ENCODE measurements at places on chromosomes 5 and 9.

GRCh38 chr5:106415541-106415940 is 1255.2 kb downstream of the EFNA5 start:
- DNase-seq: no peak

DNA sequence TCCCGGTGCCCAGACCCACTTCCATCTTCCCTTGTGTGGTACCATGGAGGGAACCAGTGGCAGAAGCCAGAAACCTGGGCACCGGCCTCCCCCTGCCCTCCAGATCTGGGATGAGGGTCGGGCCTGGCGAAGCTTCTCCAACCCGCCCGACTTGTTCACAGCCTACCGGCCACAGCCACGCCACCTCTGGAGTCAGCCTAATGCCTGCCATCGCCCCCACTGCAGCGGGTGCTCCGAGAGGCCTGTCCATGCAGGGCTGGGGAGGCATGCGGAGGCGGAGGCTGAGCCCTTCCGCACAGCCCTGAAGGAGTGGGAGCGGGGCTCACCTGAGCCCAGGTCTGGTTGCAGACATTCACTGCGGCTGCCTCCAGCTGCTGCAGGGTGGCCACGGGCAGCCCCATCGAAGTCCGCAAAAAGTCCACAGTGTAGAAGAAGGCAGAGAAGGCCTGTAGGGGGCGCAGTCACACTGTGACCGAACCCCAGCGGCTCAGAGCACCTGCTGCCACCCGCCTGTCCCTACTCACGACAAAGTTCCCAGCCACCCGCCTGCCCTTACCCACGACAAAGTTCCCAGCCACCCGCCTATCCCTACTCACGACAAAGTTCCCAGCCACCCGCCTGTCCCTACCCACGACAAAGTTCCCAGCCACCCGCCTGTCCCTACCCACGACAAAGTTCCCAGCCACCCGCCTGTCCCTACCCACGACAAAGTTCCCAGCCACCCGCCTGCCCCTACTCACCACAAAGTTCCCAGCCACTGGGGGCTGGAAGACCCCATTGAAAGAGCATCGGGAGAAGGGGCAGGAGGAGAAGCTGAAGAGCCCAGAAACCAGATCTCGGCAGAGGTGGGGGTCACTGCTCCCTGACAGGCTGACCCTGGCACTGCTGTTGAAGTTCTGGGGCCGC is 3.8 kb upstream of the NPDC1 start:
- peak; percentile 86 for DNase-seq

DNA sequence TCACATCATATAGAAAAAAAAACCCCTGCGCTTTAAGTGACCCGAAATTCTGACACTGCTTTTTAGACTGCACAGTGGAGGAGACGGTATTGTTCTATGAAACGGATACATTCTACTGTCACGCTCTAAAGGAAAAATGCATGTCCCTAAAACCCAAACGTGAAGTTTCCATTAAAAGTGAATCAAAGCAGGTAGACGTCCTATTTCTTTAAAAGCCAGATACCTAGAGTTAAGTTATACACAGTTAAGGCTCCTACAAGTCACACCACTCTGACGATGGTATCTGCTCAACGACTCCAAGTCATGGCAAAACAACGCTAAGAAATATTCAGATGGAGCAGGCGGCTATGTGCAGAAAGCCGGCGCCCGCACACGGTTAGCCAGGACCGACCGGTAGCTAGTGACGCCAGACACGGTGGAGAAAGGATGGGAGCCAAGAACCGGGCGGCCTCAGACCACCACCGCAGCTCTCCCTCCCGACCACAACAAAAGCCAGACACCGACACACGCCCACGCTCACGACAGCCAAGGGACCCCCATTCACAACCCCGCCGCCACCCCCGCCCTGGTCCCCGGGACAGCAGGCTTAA is 734 bp downstream of the SKP1 start:
- DNase-seq: peak; percentile 25

DNA sequence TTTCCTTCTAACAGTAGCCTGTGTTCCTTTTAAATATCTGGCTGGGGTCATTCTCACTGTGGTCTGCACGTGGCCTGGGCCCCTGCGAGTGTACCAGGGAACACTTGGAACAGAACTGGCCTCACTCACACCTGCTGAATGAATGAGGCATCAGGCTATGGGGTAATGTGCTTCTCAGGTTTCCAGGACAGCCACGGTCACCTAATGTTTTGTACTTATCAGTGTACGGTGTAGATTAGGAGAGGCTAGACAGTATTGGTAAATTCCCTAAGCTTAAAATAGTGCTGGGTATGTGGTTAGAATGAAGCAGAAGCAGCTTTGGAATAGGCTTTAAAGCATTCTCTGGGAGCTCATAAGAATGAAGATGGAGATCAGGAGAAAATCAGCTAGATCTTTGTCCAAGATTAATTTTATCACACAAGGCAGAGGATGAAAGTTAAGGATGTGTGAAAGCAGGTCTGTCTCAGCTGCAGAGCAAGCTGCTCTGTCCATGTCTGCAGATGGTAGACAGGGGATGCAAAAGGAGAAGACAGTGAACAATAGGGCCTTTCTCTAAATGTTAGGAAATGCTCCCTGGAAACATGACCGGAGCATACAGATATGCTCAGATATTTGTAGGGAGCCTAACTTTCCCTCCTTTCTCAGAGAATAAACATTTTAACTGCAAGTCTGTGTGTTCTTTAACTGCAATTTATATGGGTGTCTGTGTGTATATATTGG is 267.5 kb downstream of the NR3C1 start:
- no peak for DNase-seq

DNA sequence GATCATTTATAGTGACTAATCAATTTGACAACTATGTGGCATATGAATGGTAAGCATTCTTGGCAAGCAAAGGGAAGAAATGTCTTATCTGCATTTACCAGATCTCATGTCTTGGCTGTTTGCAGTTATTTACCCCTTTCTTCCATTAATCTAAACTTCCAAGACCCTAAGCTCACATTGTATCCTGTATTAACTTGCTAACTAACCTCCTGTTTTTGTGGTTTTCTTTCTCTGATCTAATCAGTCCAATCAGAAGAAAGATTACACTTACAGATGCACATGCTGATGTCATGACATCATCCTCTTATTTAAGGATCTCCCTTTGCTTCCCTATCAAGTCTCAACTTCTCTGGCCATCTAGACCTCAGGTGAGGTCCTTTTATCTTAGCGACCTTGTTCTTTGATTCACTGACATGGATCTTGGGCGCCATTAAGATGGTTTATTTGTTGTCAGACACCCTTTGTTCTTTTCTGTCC is 95.5 kb downstream of the F2RL2 start:
- DNase-seq: peak; percentile 26

DNA sequence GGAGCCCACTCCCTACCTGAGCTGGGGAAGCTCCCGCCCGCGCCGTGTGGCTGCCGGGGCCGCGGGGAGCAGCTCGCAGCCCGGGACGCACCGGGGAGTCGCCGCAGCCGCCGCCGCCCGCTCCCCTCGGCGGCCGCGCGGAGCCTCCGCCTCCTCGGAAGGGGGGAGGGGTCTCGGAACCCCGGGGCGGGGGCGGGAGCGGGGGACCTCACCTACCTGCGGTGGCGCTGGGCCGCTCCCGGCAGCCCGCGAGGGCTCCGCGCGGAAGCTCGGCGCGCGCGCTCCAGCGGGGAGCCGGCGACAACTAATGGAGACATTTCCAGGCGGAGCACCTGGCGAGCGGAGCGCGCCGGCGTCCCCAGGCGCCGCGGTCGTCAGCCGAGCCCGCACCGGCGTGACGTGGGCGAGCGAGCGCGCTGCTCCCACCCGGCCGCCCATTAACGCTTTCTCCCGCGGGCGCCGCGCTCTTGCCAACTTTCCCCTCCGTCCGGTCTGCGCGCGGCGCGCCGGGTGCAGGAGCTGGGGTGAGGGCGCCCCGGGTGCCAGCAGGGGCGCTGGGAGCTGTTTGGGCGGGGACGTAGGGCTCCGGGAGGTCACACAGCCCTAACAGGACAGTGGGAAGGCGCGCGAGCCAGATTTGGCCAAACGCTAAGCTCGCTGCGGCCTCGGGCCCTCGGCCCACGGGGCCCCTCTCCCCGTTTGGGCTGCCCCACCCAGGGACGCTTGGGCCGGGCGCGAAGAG is 4.3 kb upstream of the IRX4 start:
- no peak for DNase-seq

- no peak for DNase-seq
Measured at GRCh38 chr5:69084195-69084594, 9.6 kb upstream of the SLC30A5 start.

DNA sequence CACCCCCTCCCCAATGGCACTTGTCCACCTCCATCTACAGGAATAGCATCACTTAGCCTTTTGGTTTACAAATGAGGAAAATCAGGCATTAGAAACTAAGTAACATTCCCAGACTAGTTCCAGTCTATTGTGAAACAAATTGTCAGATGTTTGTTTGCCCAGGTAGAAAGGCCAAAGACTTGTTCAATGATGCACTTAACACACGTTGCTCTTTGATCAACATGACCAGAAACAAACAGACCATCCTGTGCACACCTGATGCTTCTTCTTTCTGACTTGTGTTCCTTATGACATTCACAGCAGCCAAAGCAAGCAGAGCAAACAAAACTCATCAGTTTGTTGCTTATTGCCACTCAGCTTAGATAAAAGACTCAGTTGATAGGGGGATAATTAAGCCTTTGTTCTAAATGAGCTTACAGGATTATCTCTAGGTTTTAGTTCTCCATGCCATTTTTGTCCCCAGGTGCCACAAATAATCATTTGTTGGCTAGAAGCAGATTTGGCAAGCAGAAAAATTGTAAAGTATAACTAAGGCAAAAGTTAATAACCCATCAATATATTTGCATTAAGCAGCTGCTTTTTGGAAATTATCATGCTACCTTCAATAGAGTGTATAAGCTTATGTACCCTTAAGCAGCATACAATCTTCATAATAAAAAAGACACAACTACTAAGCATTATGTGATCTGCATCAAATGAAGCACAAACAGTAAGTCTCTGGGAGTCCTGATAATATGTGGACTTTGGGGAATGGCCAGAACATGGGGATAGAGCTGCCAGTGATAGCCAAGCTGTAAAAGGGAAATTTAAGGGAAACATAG is 26.3 kb upstream of the FST start:
- no peak for DNase-seq

GRCh38 chr5:148384380-148384737 is 601 bp downstream of the FBXO38 start:
- no peak for DNase-seq

DNA sequence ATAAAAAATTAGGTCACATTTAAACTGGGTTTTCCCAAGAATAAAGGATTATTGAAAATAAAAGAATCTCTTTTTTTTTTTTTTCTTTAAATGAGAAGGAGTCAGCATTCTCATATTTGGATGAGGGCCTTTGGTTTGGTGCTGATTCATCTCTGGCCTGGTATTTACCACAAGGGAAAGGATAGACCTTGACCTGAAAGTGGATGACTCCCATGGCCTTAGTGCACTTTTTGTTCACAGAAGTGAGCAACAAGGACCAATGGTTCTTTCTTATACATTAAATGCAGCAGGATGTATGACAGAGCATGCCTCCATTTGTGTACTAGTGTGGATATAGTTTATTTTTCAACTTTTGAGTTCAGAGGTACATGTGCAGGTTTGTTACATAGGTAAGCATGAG is 6.9 kb downstream of the YTHDC2 start:
- DNase-seq: no peak

- DNase-seq: no peak
Measured at GRCh38 chr5:121408778-121409177, 442.9 kb upstream of the FTMT start.

DNA sequence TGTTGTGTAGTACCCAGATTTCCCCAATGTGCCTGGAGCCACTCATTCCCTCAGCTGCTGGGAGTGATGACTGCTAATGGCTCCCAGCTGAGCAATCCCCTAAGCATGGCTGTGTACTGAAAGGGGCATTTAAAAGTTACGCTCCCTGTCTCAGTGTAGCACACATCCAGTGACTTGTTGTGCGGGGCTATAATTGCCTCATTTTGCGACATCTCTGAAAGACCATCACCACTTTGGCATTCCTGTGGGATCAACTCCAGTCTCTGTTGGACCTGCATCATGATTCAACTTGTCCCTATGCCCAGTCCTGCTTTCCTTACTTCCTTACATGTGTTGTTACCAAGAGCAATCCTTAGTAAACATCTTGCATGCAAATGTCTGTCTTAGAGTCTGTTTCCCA is 201.2 kb upstream of the MPDZ start:
- DNase-seq: no peak

GRCh38 chr9:26813247-26813646 is 79.4 kb downstream of the CAAP1 start:
- no peak for DNase-seq

DNA sequence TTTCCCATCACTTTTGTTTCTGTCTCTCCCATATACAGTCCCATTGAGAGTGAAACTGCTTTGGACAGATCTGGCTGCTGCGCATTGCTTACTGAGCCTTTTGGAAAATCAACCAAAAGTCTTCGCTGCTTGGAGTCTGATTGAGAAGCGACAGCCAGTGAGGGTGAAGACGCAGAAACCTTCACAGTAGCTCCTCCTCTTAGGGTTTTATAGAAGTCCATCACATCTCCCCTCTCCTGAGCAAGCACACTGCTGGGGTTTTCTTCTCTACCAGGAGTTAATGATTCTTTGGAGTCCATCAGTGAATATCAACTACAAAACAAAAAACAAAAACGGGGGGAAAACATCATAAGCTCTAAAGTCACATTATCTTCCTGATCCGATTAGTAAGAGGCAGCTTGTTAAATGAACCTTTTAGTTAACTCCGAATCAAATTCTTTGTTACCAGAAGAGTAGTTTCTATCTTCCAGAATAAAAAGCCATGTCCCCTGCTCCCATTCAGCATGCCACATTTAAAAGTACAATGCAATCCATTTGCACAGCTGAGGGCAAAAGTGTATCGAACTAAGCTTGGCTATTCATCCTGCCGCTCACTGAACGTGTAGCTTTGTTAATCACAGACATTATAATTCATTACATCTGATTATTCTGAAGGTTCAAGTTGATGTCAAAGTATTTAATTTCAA is 2.8 kb downstream of the NR3C1 start:
- no peak for DNase-seq

- DNase-seq: no peak
Measured at GRCh38 chr5:176772271-176773210, 37.8 kb upstream of the UNC5A start.

GRCh38 chr5:109467058-109467457 is 57.3 kb upstream of the PJA2 start:
- DNase-seq: no peak

- DNase-seq: no peak
Measured at GRCh38 chr9:85263288-85263687, 478.5 kb downstream of the AGTPBP1 start.

GRCh38 chr9:21381448-21382339 is 3.5 kb downstream of the IFNA2 start:
- DNase-seq: peak; percentile 10
